Lung (tissue), 17 donors: ENCODE measurements at places on chromosomes 2 and 18. TPM values are rescaled to one million over a fixed set of nuclear protein-coding genes. Genes with fewer than 3 reads are reported as not detected.
A peak's percentile ranks its signal among the peaks of the same experiment; 100 is the strongest.

DNA sequence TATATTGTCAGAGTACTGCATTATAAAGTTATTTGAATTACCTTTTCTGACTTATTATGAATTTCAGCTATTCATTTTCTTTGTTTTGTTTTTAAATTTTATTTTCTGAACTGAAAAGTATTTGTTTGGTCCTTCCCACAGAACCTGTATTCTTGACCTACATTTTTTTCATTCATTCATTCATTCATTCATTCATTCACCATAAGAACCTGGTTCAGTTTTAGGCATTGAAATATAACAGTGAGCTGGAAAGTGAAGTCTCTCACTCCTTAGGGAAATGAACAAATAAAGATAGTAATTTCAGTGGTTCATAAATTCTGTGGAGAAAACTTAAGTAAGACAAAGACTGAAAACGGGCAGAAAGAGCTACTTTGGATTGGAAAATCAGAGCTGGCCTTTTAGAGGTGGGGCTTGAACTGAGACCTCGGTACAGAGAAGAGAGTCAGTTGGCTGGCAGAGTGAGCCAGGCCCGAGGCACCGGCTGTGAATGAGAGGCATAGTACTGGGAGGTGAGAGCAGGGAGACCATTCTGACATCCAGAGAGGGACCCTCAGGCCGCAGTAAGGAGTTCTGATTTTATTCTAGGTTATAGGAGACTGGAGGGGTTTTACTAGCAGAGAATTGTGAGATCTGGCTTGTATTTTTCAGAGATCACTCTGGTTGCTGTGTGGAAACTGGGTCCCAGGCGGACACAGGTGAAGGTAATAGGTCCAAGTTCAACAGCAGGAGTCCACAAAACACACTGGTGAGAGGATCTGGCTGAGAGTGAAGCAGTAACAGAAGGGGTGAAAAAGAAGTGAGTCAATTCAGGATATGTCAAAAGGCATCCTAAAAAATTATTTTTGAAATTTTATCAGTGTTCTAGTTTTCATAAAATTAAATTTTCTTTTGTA lies 75.8 kb upstream of the FN1 start:
- DNase-seq = no peak

DNA sequence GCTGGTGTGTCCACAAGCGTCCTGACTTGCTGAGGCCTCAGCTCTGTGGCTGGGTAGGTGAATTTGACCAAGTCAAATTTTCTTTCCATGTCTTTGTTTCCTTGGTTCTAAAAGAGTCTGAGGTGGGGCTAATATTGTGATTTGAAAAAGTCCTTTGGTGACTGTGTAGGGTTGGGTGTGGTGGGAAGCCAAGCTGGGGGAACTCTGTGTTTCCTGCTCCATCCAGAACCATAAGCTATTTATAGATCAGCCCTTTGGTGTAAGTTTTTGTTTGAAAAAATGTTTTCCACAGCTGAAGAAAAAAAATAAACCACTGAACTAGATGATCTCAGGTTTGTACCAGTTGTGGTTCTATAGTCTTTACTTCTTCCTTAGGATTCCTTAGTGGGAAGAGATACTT lies 462.7 kb downstream of the TGIF1 start:
- no peak for DNase-seq

DNA sequence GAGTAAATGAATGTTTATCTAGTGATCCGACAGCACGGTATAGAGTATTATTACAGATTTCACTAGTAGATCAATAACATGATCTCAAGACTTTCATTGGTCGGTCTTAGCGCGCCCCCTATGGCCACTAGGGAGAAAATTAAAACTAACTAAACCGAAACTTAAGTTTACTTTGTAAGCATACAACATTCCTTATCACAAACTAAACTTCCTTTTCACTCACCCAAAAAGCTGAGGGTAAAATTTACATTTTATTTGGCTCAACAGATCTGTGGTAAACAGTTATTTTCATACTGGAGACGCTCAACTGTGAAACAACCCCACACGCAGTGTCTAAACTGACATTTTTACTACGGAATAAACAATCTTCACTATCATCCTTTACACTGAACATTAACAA lies 215.6 kb upstream of the MAP2 start:
- DNase-seq = peak; percentile 1

GRCh38 chr2:240255811-240256703 lies 115.6 kb upstream of the OTOS start:
- DNase-seq = peak; percentile 67

GRCh38 chr18:46072959-46073358 lies 899 bp upstream of the PSTPIP2 start:
- no peak for DNase-seq

- no peak for DNase-seq
Measured at GRCh38 chr2:227515742-227516141, 43.8 kb downstream of the AGFG1 start.

DNA sequence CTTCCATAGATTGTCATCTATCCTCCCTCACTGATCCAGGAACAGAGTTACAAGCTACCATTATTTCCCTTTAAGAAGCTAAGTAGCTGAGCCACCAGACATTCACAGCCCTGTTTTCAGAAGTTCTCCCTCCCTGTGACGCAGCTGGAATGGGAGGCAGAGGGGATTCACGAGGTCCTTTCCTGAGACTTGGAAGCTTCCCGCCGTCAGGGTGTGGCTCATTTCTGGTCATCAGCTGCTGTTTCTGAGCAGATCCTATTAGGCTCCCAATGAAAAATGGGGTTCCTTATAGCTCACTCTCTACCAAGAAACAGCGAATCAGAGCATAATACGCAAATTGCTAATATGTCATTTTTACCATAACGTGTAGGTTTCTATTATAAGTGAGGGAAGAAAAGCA lies 559.3 kb upstream of the ID2 start:
- DNase-seq = no peak

DNA sequence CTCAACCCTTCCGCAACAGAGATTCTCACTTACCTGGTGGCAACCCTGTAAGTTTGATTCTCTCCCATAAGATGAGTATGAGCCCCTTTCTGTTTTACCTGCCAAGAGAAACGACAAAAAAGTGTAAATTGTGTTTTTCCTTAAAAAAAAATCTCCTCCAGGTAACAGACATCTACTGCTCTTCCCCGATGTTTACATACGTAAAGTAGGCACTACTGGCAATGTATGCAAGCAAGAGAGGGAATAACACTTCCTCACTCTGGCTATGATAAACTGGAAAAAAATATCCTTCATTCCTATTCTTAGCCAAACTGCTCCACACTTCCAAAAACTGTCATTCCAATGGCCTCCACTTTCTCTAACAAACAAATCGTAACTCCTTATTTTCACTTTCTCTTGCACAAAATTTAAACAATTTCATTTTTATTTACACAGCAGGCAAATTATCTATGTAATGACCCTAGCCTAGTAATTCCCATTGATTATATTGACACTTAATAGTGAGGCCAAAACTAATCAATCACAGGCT lies 184.5 kb downstream of the TCF4 start:
- DNase-seq = no peak

DNA sequence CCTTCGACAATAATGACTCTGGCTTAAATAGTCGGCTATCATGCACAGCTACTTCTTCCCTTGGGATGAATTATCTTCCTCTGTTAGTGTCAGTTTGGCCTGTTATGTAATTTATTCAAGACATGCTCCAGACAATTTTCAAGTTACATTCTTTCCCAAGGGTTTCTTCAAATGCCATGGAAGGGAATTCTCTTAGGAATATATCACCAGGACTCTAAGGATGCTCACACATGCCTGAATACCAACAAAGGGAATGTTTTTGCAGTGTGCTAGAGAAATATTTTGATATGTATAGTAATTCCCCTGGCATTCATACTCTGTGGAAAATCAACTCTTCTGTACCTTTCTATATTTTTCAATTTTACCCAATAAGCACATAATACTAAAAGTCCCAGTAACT lies 286.0 kb upstream of the KYNU start:
- no peak for DNase-seq

GRCh38 chr2:141187075-141187439 lies 943.8 kb downstream of the LRP1B start:
- no peak for DNase-seq

- peak; percentile 76 for DNase-seq
Measured at GRCh38 chr2:119544075-119544938, at the start of gene CFAP221. Gene CFAP221, plus strand, starts transcription at chr2:119544449. Its CDS starts 1,683 bp downstream, at chr2:119546132.

- no peak for DNase-seq
Measured at GRCh38 chr18:79068341-79068936, 755 bp upstream of the ATP9B start.

GRCh38 chr18:58557008-58557435 lies 71.9 kb downstream of the ALPK2 start:
- no peak for DNase-seq

- no peak for DNase-seq
Measured at GRCh38 chr2:10889651-10890215, 22.0 kb upstream of the KCNF1 start.

DNA sequence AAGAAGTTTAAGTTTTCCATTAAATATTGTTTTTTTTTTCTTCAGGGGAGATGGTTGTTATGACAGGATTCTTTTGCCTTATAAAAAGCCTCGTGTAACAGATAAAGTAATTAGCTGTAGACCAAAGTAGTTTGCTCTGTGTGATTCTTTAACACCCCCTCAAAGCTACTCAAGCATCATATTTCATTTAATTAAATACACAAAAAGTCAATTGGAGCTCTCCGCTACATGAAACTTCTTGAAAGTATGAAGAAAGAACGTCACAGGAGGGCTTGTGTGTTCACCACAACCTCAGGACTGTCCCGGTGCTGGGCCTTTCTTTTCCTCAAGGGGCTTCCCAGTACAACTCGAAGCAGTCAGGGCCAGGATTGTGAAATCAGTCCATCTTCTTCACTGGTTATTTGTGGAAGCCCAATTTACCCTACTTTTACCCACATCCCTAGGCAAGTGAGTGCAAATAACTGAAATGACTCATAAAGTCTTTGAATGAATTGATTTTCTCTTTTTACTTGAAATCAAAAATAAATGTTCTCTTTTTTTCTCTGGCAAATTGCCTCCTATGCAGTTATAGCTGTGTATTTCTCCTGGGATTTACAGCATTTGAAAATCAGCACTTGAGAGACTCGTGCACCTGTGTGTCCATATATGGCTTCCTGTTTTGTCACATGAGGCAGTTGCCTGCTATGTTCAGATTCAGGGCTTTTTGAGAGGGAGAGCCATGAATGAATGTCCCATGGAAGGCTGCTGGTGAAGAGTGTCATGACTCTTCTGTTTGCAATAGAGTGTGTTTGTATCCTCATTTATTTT lies 48.6 kb downstream of the LINC00305 start:
- DNase-seq = no peak

- no peak for DNase-seq
Measured at GRCh38 chr18:44502790-44503189, 177.9 kb upstream of the SETBP1 start.

- DNase-seq = no peak
Measured at GRCh38 chr18:74492259-74492658, 3.9 kb upstream of the CNDP2 start.

DNA sequence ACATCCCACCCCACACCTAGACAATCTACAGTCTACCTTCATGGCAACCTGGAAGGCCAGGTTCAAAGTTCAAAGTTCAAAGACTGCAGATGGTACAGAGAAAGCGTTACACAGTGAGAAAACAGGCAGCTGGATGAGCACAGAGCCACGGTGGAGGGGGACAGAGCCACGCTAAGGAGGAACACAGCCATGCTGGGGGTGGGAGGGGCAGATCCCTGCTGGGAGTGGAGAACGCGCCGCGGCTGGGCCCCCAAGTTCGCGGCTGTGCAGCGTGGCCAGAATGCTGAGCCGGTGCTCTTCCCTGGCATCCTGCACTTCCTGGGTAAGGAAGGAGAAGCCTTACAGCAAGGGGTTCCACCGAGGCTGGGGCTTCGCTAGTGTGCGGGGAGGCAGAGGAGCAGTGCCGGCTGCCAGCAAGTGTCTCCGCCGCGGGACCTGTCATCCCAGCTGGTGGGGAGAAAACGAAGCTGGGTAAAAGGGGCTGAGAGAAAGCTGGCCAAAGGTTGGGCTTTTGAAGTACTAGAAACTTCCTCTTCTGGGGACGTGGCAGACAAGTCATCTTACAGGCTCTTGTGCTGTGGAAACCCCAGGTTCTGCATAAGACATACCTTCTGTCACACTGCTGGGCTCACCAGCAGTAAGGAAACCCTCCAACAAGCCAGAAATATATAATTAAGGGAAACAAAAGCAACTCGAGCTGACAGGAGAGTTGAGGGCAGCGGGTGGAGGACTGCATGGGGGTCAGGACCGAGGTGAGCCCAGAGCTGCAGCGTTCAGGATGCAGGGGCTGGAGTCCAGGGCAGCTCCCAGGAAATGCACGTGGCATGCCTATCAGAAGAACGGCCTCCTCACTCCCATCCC lies 115.5 kb downstream of the HDAC4 start:
- peak; percentile 59 for DNase-seq

- peak; percentile 72 for DNase-seq
Measured at GRCh38 chr2:137938204-137938603, 26.1 kb upstream of the HNMT start.

DNA sequence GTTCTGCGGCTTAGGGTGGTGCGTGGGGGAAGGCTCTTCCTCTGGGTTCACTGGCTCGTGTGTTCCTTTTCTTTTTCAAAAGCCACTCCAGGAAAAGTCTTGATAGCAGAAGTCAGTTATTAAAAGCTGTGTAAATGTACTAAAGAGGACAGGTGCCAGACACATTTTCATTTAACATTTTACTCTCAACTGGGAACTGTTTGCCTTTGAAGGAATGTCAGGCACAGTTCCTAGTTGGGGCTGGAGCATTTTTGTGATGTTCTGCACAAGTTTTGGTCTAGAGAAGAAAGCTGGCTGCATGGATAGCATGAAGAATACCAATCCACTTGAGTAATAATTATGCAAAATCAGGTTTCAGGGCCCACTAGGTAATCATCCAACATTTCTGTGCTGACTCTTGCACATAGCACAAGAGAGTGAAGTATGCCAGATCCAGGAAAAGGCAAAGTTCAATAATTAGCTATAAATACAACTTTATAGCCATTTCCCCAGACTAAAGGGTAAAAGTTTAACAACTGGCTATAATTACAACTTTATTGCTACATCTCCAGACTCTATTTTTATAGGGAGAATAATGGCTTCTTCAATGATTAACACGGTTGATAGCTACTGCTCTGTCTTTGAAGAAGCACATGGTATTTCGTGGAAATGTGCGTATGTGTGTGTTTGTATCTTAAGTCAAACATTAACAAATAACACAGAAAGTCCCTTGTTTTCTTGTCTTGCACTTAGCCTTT lies 16.2 kb downstream of the SCYGR8 start:
- no peak for DNase-seq

GRCh38 chr2:9103663-9104277 lies 100.3 kb upstream of the MBOAT2 start:
- no peak for DNase-seq

DNA sequence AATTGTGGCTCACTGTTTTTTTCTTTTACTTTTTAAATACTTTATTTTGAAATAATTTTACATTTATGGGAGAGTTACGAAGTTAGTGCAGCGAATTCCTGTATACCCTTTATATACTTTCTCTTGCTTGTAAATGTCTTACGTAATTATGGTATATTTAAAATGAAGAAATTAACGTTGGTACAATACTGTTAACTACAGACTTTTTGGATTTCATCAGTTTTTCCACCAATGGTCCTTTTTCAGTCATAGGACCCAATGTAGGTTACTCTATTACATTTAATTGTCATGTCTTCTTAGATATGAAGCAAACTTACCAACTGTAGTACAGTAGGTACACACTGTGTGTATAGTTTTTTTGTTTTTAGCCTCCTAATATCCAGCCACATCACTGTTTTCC lies 76.3 kb downstream of the BOLA3 start:
- DNase-seq = no peak

ALLC gene
- 0.06 TPM for polyA plus RNA-seq

NGEF gene
- 0.35 TPM for polyA plus RNA-seq

KANSL1L gene
- polyA plus RNA-seq = 6.1 TPM

CYP27C1 gene
- polyA plus RNA-seq = 0.04 TPM

CABYR gene
- 0.91 TPM for polyA plus RNA-seq

LHCGR gene
- 0.02 TPM for polyA plus RNA-seq

TLX2 gene
- 0.03 TPM for polyA plus RNA-seq
